ENCODE measurements at places on chromosomes 4 and X. TPM values are rescaled to one million over a fixed set of nuclear protein-coding genes. Genes with fewer than 3 reads are reported as not detected.
A peak's percentile ranks its signal among the peaks of the same experiment; 100 is the strongest.

- DNase-seq: no peak
- no peak overlapping the region for H3K4me3 ChIP-seq
- H3K27me3 ChIP-seq: no peaks in the 10 kb centered on the region
- no peaks in the 10 kb centered on the region for H3K36me3 ChIP-seq
Measured at GRCh38 chrX:15567886-15568616, 32.7 kb downstream of the ACE2 start.

DNA sequence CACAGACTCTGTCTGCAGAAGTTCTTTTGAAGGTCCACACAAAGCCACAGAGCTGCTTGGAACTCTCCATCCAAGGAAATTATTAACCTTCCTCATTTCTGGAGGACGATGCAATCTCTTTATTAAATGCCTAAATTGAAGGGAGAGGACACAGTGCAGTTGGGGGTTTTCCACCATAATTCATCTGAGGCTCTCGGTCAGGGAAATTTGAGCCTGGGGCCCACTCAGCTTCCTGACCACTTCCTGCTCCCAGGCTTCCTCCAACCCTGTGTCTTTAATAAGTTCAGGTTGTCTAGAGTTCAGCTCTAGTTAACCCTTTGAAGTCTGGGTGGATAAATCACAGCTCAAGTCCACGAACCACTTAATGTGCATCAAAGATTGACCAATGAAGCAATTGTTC lies 58.5 kb downstream of the PRPS1 start:
- no peak for DNase-seq
- no peaks in the 10 kb centered on the region for H3K36me3 ChIP-seq
- H3K27ac ChIP-seq: no peak overlapping the region
- no peak overlapping the region for H3K4me3 ChIP-seq
- H3K4me1 ChIP-seq: peaks cover 2% of the 10 kb centered on the region

GRCh38 chrX:3462166-3462508 lies 115.7 kb upstream of the MXRA5 start:
- H3K36me3 ChIP-seq: no peaks in the 10 kb centered on the region
- no peak overlapping the region for H3K27ac ChIP-seq
- H3K27me3 ChIP-seq: no peaks in the 10 kb centered on the region
- H3K4me3 ChIP-seq: no peak overlapping the region

GRCh38 chr4:10106421-10107039 lies 10.1 kb downstream of the WDR1 start:
- no peaks in the 10 kb centered on the region for H3K27me3 ChIP-seq
- H3K27ac ChIP-seq: peak overlapping the region; percentile 20
- no peak overlapping the region for H3K4me3 ChIP-seq
- peaks cover 13% of the 10 kb centered on the region for H3K4me1 ChIP-seq
- DNase-seq: no peak

DNA sequence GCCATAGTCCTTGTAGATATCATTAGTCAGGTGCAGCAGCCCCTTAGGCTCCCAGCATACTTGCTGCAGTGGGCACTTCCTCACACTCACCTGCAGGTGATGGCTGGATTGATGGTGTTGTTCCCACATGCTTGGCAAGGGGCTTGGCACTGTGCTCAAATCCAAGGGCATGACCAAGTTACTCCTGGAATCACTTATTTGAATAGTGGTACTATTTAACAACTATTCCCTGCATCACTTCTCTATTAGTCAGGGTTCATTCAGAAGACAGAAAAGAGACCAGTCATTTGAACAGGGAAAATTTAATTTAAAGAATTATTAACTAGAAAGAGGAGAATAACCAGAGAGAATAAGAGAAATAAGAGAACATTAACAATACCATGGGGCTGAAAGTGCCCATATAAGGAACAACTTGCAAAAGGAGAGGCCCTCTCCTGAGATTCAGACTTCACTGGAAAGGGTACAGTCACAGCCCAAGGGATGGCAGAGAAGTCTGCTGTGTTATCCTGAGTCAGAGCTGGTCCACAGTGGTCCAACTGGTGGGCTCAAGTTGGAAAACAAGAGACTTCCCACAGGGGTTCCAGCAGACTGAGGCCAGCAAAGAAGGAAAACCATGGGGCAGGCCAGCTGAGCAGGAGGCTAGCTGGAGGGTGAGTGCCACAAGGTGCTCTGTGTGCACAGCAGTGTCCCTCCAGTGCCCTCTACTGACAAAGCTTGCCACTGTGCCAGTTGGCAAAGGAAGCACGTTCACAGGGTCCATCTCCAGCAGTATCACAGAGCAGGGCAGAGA lies 9.8 kb downstream of the SPP1 start:
- no peak for DNase-seq
- no peak overlapping the region for H3K4me3 ChIP-seq
- no peaks in the 10 kb centered on the region for H3K27me3 ChIP-seq
- H3K4me1 ChIP-seq: no peaks in the 10 kb centered on the region
- no peak overlapping the region for H3K27ac ChIP-seq
- no peaks in the 10 kb centered on the region for H3K36me3 ChIP-seq

DNA sequence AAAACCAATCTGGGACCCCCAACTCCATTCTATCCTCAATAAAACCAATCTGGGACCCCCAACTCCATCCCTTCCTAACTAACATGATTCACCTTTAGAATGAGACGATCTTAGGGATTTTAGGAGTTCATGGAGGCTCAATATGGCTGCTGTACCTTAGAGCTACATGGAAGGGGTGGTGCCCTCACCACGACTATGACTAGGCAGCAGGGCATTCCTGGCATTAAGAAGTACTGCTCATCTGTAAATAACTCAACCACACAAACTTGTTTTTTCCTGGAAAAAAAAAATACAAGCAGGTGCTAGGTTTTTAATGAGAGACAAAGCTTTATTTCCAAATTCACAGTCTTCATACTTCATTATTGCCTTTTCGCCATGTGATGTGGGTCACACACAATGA lies 346.5 kb upstream of the FAT1 start:
- no peak overlapping the region for H3K4me3 ChIP-seq
- no peaks in the 10 kb centered on the region for H3K4me1 ChIP-seq
- no peak for DNase-seq
- peaks cover 3% of the 10 kb centered on the region for H3K27me3 ChIP-seq

DNA sequence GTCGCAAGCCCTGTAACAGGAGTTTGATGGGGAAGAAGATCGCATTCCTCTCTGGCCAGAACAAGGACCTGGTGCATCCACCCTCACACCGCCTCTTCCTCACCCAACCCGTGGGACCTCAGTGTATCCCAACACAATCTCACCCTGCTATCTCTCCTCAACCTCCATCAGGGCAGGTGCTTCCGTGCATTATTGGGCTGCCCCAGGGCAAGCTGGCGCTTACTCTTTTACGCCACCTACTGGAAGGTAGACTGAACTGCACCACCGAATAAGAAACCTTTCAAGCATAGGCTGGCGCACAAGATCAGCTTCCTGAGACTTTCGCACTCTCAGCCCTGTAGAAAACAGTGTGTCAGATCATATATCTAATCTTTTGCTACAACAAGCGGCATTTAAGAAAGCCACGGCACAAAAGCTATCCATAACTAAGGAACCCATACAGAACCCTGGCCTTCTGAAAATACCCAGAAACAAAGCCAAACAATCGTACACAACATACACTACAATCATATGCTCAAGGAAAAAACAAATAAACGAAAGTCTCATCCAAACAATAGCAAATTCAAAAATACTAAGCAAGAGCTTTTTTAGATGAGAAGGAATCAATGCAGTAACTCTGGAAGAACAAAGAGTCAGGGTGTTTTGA lies 209.3 kb downstream of the UGT8 start:
- H3K4me3 ChIP-seq: no peak overlapping the region

The SH3RF1 gene
- total RNA-seq: 7.9 TPM

The POU3F4 gene
- total RNA-seq: not detected

The SMPX gene
- total RNA-seq: not detected

The ADGRL3 gene
- 1.7 TPM for total RNA-seq

Measured in liver (tissue), 10 donors.